Gastrocnemius medialis (tissue), 4 donors: ENCODE measurements at places on chromosomes 6 and 20. TPM values are rescaled to one million over a fixed set of nuclear protein-coding genes. Genes with fewer than 3 reads are reported as not detected.

GMPR gene
- 260 TPM for total RNA-seq

CD109 gene
- total RNA-seq, result 3.8 TPM

SLPI gene
- 194 TPM for total RNA-seq

MUC22 gene
- total RNA-seq, result 0.36 TPM

SLC4A11 gene
- 2.7 TPM for total RNA-seq

CRISP3 gene
- not detected for total RNA-seq

TAF11 gene
- total RNA-seq, result 23.2 TPM

ADGRB3 gene
- total RNA-seq, result 0.56 TPM

KIZ gene
- 21.1 TPM for total RNA-seq

KPNA5 gene
- 12.9 TPM for total RNA-seq

NEURL2 gene
- 6.6 TPM for total RNA-seq

MACROD2 gene
- 2.5 TPM for total RNA-seq

DST gene
- total RNA-seq, result 114 TPM

SAYSD1 gene
- 12.9 TPM for total RNA-seq

RIMS4 gene
- 0.13 TPM for total RNA-seq

PAK5 gene
- not detected for total RNA-seq

ZBP1 gene
- total RNA-seq, result not detected

MAK gene
- total RNA-seq, result not detected

CBFA2T2 gene
- 8.9 TPM for total RNA-seq

RIMS1 gene
- not detected for total RNA-seq

TNNC2 gene
- total RNA-seq, result 2,969 TPM

GRCh38 chr6:130959951-130960350, 103.1 kb downstream of the EPB41L2 start:
- no peak for DNase-seq

- DNase-seq, result no peak
Measured at GRCh38 chr6:2221726-2222274, 23.6 kb downstream of the GMDS start.

GRCh38 chr20:33387177-33387576, 14.1 kb downstream of the CDK5RAP1 start:
- DNase-seq, result peak; percentile 63

- DNase-seq, result no peak
Measured at GRCh38 chr6:152554851-152555250, 82.3 kb downstream of the SYNE1 start.

DNA sequence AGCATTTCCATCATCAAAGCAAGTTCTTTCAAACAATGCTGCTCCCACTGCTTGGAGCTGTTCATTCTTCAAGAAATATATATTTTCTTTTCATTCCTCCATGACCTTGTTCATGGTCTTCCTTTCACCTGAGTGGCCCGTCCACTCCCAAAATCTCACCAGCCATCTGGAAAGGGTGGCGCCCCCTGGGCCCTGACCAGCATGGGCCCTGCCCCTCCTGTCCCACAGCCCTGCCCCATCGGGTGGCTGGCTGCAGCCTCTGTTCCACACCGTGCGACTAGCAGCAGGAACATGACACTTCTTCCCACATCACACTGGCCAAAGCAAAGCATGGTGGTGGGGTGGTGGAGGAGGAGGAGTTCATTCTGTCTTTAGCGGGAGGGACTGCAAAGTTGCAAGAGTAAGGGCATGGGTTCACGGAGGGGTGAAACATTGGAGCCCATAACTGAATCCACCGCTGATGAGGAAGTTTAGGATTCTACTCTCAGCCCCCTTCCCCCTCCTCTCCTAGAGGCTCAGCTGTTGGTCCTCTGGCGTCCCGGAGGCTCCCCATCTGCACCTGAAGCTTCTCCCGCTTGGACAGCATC, 195.2 kb upstream of the SLC24A3 start:
- DNase-seq, result no peak

- DNase-seq, result no peak
Measured at GRCh38 chr6:17525637-17526036, 74.5 kb upstream of the FAM8A1 start.

GRCh38 chr20:58228484-58229197, at the start of gene ANKRD60:
TSS of gene ANKRD60 (minus strand) at chr20:58228653. CDS start at chr20:58228653, 0 bp downstream.
- no peak for DNase-seq

- no peak for DNase-seq
Measured at GRCh38 chr6:38244869-38245268, 394.9 kb downstream of the BTBD9 start.

DNA sequence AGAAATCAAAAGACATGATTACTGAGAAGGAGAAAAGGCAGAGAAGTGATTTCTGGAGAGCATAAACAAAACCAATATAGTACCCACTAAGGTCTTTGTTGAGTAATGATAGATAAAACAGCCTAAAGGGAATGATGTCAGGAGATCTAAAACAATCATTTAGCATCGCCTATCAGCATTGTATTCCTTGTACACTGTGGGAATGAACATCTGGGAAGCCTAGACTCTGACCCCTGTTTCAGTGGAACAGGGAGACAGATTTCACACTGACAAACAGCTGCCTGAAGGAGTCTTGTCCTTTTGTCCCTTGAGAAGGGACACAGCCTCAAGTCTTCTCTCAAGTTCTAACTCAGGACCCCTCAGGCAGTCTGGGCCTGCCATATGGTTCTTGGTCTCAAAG, 1.7 kb downstream of the ASIP start:
- no peak for DNase-seq

- no peak for DNase-seq
Measured at GRCh38 chr6:138507977-138508675, 8.8 kb upstream of the NHSL1 start.

DNA sequence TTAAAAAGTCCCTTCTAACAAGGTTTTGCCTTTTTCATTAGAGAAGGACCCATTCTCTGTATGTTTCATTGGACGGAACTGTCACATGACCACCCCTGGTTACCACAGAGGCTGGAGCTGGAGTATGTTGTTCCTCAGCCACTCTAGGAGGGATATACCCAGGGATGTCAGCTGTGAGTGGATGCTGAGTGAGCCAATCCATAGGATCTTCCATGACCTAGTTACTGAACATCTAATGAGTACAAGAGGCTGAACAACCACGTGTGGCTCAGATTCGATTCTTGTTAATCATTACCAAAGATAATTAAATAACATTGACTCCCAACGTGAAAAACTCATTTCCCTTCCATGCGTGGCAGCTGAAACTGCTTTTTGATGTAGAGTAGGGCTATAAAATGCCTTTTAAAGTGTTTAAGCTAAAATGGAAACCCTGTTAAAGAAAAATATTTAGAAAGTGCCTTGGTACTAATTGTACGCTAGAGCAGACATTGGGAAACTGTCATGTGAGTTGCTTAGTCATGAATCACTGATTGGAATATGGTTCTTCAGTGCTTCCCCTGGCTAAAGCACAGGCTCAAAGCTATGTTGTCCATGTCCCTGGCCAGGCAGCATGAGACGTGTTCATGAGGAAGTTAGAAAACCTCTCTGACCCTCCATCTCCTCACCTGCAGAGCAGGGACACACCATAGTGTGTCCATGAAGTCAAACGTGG, 256.1 kb downstream of the ZNF217 start:
- no peak for DNase-seq

GRCh38 chr6:40722553-40723258, 135.5 kb upstream of the LRFN2 start:
- no peak for DNase-seq

DNA sequence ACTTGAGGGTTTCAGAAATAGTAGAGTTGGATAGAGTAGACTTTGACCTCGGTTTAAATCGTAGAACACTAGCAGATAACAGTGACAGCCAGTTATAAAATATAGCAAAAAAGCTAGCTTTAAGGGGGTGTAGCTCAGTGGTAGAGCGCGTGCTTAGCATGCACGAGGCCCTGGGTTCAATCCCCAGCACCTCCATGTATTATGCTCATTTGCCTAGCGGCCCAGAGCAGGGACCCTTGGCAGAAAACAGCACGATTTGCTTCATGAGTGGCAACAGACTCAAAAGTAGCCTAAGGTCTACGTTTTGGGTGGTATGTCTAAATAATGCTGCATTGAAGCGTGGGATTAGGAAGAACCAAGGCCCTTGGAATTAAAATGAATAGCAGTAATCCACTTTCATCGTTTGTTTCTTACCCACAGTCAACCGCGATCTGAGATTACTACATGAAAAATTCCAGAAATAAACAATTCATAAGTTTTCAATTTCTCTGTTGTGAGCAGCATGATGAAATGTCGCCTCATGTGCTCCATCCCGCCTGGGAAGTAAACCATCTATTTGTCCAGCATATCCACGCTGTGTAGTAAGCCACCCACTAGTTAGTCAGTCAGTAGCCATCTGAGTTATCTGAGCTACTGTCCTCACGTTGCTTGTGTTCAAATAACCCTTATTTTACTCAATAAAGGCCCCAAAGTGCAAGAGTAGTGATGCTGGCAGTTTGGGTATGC, 184.9 kb downstream of the GPX5 start:
- DNase-seq, result no peak

GRCh38 chr6:142238881-142239280, 62.9 kb upstream of the ADGRG6 start:
- DNase-seq, result no peak

DNA sequence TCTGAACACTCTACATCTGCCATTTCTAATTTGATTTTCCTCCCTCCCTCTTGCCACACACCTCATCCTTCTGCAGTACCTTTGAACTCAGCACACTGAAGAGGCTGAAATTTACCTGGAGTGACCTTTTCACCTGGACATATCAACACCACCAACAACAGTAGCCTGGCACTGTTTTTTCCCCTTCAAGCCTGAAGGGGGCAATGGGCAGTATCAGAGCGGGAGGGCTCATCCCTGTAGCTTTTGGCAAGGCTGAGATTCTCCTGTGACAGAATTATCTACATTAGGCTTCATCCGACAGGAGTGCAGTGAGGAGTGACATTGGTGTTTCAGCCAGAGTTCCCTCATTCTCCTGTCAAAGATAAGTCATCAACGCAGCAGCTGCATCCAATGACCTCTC, 312.8 kb upstream of the SPTLC3 start:
- DNase-seq, result no peak

- peak; percentile 61 for DNase-seq
Measured at GRCh38 chr6:33700391-33701050, 11.0 kb downstream of the UQCC2 start.

GRCh38 chr6:33745548-33745947, 1.2 kb downstream of the IP6K3 start:
- no peak for DNase-seq

GRCh38 chr6:41122373-41122772, 31.8 kb downstream of the TREML1 start:
- DNase-seq, result no peak

DNA sequence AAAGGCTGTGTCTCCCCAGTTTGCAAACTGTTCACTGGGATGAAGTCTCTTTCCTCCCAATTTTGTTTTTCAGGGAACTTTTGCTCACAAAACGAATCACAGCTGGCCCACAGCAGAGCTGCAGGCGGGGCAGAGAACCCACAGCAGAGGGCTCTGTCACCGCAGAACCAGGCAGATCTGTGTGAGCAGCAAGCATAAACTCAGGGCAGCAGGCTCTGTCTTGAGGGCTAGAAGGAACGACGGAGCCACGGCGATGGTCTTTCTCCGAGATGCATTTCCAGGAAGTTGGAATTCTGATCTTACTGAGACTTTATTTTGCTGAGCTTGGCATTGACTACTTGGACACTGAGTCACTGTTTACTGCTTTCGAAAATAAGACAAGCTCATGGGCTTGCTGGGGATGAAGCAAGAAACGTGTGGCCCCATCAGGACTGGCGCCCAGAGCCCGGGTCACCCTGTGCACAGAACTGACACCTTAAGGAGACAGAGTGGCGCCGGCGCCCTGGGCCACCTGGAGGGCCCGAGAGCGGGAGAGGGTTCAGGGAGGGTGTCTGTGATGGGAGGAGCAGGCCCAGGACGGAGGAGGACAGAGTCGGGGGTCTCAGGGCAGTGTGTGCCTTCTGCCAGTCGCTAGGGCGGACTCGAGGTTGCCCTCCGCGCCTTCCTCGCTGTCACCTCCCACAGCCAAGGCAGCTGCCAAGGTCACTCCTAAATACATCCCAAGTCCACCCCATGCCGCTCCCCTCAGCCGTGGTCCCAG, 106.3 kb upstream of the NXT1 start:
- DNase-seq, result no peak

- DNase-seq, result no peak
Measured at GRCh38 chr6:33764036-33764435, 17.3 kb upstream of the IP6K3 start.

GRCh38 chr20:17570347-17571152, 675 bp downstream of the DSTN start:
- peak; percentile 37 for DNase-seq

DNA sequence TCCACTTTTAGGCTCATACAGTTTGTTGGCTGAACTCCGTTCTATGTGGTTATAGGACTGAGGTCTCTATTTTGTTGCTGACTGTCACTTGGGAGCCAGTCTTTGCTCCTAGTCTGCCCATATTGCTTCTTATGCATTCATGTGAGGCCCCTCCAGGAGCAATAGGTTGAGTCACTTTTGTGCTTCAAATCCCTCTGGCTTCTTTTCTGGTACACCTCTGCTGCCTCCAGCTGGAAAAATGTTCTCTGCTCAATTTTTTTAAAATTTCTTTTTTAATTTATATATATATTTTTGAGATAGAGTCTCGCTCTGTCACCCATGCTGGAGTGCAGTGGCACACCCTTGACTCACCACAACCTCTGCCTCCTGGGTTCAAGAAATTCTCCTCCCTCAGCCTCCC, 42.7 kb upstream of the NOX3 start:
- no peak for DNase-seq

- no peak for DNase-seq
Measured at GRCh38 chr6:109139109-109139508, 43.8 kb downstream of the CEP57L1 start.

DNA sequence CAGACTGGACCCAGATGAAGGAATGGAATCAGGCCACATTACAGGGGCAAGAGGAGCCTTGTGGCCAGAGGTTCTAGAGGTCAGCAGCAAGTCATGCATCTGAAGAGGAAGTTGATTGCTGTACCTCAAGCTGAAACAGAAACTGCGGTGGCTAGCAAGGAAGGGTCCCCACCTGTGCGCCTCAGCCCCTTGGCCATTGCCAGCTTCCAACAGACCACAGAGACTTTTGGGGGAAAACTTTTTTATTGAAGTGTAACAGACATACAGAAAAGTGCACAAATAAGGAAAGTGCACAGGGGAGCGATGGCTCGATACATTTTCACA, 26.8 kb upstream of the SLC9A8 start:
- DNase-seq, result no peak

- DNase-seq, result no peak
Measured at GRCh38 chr6:169092375-169092774, 161.3 kb downstream of the THBS2 start.

- no peak for DNase-seq
Measured at GRCh38 chr6:113340371-113340770, 516.8 kb upstream of the MARCKS start.

DNA sequence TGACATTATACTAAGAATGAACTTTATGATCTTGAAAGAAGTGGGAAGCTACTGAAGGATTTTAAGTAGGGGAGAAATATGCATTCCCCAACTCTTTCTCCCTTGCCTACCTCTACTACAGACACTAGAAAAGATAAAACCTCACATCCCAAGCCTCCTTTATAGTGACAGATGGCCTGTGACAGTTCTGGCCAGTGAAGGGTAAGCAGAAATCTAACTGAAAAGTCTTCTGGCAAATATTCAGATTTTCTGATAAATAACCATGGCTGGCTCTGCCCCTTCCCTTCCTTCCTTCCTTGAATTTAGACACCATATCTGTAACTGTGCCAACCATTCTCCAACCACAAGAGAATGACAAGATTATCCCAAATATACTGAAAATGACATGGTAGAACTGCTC, 10.2 kb upstream of the BEND6 start:
- no peak for DNase-seq
